ENCODE measurements at places on chromosomes 13 and 19.

GRCh38 chr19:48854103-48854502, 14.3 kb downstream of the PLEKHA4 start:
- no peak for DNase-seq

DNA sequence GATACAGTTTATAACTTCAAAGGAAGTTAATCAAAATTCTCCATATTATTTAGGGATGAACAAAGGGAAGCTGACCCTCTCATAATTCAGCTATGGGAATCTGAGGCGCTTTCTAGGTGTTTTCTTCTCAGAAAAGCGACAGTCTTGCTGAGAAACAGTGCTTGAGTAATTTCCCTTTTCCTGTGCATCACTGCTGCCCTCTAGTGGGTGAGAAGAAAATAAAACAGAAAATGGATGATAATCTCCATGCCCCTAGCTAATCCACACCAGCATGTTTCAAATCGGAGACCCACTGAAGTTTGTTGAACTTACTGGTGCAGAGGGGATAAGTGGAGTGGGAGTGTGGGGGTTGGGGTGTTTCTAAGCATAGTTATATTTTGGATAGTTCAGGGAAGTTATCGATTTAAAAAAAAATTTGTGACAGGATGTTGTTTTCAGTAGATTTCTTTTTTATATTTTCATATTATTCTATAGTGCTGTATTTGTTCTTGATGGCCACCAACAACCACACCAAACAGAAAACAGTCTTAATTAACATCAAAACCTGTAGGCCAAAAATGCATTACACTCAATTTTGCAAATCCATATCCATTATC, 21.4 kb downstream of the LCP1 start:
- no peak for DNase-seq

- no peak for DNase-seq
Observed at GRCh38 chr19:46812977-46813838, 24.8 kb upstream of the SLC1A5 start.

- DNase-seq = no peak
Observed at GRCh38 chr19:16325641-16326400, 1.2 kb downstream of the KLF2 start.

DNA sequence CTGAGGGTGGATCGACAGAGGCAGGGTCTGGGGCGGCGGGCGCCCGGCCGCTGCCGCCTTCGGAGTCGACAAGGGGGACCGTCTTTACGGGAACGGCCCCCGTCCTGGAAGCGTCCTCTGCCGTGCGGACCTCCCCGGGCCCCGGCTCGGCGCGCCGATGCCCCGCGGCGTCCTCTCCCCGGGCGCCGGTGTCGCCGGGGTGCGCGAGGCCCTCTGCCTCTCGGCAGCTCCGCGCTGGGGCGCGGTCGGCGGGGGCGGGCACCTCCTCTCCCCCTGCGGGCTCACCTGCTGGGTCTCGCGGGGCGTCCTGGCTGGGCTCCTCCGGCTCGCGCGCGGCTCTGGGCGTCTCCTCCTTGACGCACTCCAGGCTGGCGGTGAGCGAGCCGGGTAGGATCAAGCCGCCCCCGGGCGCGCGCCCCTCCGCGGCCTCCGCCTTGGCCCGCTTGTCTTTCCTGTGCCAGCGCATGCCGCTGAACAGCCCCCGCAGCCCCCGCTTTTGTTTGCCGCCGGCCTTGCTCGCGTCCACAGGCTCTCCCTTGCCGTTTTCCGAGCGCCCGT, 1.5 kb downstream of the AMER2 start:
- DNase-seq = no peak

- no peak for DNase-seq
Observed at GRCh38 chr13:75010941-75011340, 471.0 kb downstream of the TBC1D4 start.

DNA sequence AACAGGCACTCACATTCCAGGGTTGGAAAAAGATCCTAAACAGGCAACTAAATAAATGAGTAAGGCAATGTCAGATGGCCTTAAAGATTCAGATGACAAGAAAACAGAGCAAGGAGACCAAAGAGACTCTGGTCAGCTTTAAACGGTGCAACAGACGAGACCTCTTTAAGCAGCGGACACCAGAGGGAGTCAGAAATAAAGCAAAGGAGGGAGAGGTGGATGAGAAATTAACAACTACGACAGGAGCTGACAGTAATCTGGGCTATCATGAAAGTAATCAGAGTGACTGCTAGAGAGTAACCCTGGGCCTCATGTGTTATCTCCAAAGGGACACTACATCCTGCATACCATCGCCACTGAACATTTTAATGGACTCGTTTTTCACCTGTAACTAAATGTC, 1.1 kb downstream of the ZNF550 start:
- DNase-seq = no peak

DNA sequence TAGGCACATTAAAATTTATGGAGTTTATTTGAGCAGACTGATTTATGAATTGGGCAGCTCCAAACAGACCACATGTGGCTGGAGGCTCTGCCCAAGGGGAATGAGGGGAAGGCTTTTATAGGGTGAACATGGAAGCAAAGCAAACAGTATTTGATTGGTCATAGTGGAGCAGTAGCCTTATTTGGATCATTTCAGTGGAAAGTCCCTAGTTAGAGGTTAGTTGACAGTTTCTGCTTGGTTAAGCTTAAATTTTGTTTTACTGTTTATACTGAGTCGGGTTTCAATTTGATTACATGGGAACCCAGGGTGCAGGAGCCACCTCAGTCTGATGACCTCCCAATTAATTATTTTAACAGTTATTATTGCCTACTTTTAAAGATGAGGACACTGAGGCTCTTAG, 140.5 kb downstream of the NDFIP2 start:
- no peak for DNase-seq

GRCh38 chr19:19526581-19527370, 1.9 kb upstream of the YJEFN3 start:
- DNase-seq = no peak

- DNase-seq = no peak
Observed at GRCh38 chr13:26015271-26016125, 36.3 kb downstream of the SHISA2 start.
